Stimulated activated CD4-positive, alpha-beta T cell treated with anti-CD3 and anti-CD28 coated beads, TNF-alpha, amount 100 ng/mL, for 24 hours (primary cell): ENCODE measurements at places on chromosomes 7 and 10.

DNA sequence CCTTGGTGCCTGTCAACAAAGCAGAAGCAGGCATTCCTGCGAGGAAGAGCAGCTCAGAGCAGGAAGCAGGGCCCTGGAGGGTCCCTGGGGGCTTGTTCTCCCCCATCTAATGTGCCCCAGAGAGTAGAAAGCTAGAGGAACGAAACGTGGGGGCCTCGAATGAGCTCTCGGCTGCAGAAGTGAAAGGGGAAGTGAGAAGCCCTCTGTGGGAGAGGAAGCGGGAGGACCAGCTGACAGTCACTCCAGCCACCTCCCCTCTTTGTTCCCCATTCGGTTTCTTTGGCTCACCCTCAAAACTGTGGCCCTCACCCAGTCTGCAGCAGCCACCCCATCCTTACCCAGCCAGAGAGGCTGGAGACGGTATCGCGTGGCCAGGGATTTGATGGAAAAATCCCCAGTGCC, 25.0 kb downstream of the C10orf105 start:
- DNase-seq, result no peak

- no peak for DNase-seq
These were observed 34.3 kb downstream of the R3HCC1L start for GRCh38 chr10:98168766-98169165.

DNA sequence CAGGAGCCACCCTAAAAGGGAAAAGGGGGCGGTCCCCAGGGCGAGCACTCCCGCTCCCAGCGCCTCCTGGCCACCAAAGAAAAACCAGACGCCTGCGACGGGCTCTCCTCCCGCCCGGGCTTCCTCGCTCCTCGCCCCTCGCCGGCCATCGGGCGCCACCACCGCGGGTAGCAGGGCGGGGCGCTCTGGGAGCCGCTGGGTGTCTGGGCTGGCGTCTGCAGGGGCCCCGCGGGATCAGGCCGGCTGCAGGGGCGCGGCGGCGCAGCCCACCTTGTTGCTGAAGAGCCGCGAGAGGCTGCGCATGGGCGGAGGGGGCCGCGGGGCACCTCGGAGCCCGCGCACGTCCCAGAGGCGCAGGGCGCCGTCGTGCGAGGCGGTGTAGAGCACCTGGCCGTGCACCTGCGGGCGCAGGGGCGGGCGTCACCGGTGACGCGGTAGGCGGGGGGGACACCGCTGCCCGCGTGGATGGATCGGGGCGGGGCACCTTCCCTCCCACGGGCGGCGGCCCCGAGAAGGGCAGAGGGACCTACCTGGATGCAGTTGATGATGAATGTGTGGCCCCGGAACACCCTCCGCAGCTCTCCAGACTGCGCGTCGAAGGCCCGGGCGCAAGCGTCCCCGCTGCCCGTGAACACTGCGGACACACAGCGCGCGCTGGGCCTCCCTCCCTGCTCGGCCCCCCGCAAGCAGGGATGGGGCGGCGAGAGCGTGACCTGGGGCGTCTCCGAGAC, 28.3 kb downstream of the WDR86 start:
- DNase-seq, result no peak

GRCh38 chr7:96991546-96992191, 13.7 kb upstream of the DLX6 start:
- DNase-seq, result no peak

- no peak for DNase-seq
These were observed 18.7 kb upstream of the ITGA8 start for GRCh38 chr10:15738270-15738925.

GRCh38 chr10:75335983-75336382, 65.6 kb downstream of the ZNF503 start:
- DNase-seq, result no peak
